ENCODE measurements at places on chromosomes 12 and 14.

GRCh38 chr14:99541677-99542470 lies 60.7 kb downstream of the CCNK start:
- no peak for DNase-seq

DNA sequence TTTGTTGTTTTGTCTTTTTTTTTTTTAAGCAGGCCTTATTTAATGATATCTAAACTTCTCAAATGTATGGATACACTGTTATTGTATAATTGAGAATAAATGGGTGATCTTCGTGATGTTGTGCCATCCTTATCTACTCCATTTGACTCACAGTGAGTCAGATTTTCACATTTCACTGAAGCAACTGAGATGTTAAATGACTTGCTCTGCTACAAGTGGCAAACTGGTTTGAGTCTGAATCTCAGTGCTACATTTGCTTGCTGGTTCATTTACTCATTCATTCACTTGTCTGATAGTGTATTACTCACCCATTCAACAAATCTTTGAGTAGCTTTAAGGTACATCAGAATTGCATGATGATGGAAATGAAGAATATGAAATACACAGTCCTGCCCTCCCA lies 2.6 kb downstream of the KIAA0586 start:
- no peak for DNase-seq

- no peak for DNase-seq
Observed at GRCh38 chr14:58662018-58662417, 24.3 kb downstream of the DACT1 start.

DNA sequence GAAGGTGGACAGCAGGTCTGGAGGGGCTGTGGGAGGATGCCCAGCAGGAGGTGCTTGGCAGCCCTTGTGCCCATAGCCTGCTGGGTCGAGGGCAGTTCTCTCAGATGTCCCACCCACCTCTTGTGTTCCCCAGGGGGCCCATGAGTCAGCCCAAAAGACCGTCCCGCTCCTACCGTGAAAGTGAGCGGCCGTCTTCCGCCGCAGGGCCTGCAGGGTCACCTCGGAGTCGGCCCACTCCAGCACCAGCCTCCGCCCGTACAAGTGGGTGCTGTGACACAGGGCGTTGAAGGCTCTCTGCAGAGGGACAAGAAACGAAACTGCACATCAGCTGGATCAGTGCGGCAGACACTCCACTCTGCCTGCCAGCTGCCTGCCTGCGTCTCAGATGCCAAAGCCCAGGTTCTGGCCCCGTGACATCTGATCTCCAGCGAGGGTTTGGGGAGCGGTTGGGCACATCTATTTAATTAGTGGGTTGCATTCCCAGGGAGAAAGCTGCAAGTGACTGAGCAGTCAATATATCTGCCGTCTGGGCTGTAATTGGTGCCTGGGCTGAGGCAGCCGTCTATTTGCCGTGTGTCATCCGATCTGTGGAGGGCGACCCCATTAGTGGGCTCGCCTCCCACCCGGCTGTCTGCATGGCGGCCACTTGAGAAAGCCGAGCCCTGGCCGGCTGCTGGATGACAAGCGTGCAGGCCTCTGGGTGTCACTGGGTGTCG lies 121.5 kb downstream of the RBM19 start:
- DNase-seq: no peak

- peak; percentile 51 for DNase-seq
Observed at GRCh38 chr14:23640524-23641141, 4.5 kb downstream of the DHRS2 start.

DNA sequence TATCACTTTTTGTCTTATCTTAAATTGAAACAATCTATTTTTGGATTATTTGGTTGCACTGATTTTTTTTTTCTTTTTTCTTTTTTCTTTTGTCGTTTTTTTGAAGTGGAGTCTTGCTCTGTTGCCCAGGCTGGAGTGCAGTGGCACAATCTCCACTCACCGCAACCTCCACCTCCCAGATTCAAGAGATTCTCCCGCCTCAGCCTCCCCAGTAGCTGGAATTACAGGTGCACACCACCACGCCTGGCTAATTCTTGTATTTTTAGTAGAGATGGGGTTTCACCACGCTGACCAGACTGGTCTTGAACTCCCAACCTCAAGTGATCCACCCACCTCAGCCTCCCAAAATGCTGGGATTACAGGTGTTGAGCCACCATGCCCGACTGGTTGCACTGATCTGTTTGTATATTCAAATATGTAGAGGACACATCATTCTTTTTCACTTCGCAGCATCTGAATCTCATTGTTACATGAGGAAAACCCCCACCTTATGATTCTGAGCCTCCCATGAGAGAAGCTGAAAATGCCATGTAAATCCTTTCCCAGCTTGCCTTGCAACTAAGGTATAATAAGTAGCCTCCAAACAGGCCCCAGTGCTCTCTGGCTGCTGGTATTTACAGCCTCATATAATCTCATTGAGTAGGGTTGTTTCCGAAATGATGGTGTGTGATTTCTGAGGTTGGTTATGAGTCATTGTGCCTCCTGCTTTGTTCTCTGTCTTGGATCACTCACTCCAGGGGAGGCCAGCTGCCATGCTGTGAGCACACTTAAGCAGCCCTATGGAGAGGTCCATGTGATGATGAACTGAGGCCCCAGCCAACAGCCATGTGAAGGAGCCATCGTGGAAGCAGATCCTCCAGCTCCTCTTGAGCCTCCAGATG lies 5.2 kb upstream of the HSP90B1 start:
- no peak for DNase-seq

DNA sequence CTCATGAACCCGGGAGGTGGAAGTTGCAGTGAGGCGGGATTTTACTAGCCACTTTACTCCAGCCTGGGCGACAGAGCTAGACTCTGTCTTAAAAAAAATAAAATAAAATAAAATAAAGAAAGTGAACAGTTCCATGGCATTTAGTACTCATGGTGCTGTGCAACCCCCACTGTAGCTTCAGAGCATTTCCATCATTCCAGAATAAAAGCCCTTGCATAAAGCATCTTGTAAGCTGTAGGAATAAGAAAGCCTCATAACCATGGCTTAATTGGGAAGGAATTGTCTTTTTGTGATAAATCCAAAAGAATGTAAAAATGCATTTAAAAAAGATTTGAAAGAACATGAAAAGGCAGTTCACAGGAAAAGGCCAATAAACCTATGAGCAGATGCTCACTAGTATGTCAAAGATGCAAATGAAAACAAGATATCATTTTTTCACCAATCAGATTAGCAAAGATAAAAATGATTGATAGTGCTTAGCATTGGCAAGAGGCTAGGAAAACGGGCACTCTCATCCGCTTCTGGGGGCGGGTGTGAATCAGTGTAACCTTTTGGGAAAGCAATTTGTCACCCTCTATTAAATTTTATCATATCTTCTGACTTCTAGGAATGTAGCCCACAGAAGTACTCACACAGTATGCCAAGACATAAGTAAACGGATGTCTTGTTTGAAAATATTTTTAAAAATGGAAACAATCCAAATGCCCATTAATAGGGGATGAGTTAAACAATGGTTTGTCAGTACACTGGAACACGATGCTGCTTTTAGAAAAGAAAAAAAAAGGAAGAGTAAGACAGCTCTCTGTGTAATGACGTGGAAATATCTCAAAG lies 46.6 kb downstream of the CFAP251 start:
- DNase-seq: peak; percentile 76

- DNase-seq: no peak
Observed at GRCh38 chr14:60815371-60815770, 80.8 kb downstream of the MNAT1 start.

DNA sequence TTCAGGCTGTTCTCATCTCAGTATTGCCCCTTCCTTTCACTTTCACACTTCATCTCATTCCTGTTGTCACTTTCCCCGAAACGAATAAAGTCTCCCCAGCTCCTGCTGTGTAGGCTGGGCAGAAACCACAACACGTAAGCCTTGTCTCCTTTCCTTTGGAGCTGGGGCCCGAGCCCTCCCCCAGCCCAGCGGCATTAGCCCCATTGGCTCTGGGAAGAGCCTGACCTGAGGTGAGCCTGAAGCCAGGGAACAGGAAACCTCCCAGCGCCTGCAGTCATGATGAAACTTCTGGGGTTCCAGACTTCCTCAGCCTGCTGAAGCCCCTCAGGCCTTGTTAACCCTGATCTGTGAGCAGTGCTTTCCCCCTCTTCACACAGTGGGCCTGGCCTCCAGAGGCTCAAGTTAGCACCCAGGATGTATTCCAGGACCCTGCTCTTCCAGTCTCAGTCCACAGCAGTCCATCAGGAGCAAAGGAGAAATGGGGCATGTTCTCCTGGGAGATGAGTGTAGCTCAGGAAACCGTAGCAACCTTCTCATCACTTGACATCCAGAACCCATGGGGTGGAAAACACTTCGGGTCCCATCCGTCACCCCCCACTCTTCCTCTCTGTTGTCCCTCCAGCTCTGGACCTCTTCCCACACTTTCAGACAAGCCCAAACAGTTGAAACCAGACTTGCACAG lies 21.8 kb downstream of the VASH1 start:
- no peak for DNase-seq

DNA sequence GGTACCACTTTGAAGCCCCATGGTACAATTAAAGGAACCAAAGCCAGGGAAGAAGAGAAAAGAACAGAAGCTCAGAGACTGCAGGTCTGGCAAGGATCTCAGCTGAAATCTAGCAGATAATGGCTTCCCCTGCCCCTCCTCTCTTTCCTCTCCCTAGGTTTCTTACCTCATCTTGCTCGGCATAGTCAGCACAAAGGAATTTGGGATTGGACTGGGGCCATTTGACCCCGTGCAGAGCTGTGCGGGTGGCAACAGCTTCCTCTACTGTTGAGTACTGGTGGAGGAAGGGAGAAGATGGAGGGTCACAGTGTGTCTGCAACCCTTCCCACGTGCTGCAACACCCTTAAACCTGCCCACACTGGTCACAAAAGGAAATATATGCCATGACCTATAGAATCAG lies 4.7 kb upstream of the CDH24 start:
- peak; percentile 72 for DNase-seq

DNA sequence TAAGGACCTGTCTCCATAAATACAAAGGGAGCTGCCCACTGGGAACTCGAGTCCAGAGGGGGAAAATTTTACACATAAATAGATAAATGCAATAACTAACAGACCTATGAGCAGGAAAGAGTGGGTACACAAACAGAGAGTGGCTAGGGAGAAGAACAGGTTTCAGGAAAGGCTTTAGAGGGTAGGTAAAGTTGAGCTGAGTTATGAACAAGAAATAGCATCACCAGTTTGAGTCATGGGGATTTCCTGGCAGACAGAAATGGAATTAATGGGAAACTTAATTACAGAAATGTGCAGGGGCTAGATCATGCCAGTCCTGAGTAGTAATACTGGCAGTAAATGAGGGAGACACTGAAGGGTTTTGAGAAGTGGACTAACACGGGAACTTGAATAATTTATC lies 58.0 kb upstream of the CCDC175 start:
- DNase-seq: no peak

DNA sequence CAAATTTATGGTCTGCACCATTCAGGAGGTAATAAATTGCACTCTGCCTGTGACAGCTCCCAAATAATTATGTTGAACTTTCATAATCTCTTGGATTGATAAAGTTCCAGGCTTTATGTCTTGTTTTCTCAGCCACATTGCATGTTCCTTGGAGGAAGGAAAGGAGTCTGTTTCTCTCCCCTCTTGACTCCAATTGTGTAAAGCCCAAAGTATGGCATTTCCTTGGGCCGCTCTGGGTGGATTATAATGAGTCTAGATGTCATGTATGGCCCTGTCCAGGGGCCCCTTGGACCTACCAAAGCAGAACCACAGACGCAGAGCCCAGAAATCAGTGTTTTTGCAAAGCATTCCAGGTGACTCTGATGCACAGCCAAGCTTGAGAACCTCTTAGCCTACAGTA lies 160.8 kb downstream of the KSR2 start:
- no peak for DNase-seq

- DNase-seq: no peak
Observed at GRCh38 chr14:35331605-35332516, 39.7 kb downstream of the PSMA6 start.

- DNase-seq: no peak
Observed at GRCh38 chr12:89507015-89507824, 17.4 kb downstream of the GALNT4 start.

Data from HTR-8/SVneo (cell line).